ENCODE measurements at places on chromosomes 7 and 10. TPM values are rescaled to one million over a fixed set of nuclear protein-coding genes. Genes with fewer than 3 reads are reported as not detected.

DNA sequence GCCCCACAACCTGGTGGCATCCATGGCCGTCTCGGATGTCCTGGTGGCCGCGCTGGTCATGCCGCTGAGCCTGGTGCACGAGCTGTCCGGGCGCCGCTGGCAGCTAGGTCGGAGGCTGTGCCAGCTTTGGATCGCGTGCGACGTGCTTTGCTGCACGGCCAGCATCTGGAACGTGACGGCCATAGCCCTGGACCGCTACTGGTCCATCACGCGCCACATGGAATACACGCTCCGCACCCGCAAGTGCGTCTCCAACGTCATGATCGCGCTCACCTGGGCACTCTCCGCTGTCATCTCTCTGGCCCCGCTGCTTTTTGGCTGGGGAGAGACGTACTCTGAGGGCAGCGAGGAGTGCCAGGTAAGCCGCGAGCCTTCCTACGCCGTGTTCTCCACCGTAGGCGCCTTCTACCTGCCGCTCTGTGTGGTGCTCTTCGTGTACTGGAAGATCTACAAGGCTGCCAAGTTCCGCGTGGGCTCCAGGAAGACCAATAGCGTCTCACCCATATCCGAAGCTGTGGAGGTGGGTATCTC lies 1.1 kb downstream of the HTR5A start:
- DNase-seq, result no peak

DNA sequence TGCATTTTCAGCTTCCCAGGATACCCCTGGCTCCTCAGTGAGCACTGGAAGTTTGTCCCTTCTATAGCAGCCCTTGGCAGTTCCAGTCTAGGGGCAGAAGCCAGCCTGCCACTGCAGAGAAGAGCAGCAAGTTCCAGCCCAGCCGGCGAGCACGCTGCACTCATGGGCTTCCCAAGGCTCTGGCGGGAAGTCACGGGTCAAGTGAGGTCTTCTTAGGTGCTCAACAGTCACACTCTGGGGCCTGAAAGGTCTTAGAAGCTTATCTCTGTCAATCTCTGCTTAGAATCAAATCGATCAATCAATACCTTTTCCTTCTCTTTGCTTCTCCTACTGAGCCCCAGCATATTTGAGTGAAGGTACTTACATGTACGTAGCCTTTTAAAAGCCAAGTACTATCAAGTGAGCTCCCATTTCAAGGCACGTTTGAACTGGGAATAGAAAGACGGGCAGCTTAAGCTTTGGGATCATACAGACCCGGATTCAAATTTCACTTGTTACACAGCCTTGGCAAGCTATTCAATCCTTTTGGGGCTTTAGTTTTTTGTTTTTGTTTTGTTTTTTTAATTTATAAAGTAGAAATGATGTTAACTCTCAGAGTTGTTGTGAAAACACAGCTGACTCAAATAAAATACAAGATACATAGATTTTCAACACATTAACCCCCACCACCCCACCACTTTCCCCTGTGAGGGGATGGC lies 152.6 kb upstream of the KLF14 start:
- no peak for DNase-seq

DNA sequence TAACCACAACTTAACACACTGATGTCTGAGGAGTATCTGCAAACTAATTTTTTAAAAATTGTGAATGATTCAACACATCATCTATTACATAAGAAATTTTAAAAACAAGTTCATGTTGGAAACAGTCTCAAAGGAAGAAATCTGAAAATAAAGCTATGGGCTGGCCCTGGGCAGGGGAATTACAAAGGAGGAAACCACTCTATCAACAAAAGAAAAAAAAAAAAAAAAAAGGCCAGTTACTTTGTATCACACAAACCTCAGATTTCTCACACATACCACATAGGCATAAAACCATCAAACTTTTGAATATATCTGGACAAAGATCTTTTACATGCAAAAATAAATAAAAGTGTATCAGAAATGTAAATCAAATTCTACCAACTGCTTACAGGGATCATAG lies 20.8 kb downstream of the TIAL1 start:
- peak; percentile 21 for DNase-seq

Gene ACTL6B
- not detected for total RNA-seq

DNA sequence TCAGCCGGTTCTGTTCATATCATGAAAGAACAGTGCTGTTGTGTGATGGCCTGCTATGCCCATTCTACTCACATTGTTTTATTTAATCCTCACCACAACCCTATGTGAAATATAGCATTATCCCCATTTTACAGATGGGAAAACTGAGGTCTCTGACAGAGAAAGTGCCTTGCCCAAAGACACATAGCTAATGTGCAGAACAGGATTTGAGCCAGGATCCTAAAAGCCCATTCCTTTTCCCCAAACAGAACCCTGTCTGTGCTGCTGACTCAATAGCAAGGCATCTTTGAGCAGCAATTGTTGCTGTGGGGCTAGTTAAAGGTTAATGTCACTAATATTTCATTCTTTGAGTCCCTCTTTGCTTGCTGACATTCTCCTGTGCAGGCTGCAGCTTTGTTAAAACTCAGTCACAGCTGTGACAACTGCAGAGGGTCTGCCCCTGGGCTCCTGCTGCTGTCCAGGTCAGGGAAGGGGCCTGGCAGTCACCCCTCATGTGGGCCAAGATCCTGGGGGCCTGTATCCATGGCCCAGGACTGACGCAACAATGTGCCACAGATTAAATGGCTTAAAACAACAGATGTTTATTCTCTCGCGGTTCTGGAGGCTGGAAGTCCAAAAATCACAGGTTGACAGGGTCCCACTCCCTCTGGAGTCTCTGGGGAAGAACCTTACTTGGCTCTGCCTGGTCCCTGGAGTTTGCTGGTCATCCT lies 40.4 kb downstream of the AFAP1L2 start:
- no peak for DNase-seq

DNA sequence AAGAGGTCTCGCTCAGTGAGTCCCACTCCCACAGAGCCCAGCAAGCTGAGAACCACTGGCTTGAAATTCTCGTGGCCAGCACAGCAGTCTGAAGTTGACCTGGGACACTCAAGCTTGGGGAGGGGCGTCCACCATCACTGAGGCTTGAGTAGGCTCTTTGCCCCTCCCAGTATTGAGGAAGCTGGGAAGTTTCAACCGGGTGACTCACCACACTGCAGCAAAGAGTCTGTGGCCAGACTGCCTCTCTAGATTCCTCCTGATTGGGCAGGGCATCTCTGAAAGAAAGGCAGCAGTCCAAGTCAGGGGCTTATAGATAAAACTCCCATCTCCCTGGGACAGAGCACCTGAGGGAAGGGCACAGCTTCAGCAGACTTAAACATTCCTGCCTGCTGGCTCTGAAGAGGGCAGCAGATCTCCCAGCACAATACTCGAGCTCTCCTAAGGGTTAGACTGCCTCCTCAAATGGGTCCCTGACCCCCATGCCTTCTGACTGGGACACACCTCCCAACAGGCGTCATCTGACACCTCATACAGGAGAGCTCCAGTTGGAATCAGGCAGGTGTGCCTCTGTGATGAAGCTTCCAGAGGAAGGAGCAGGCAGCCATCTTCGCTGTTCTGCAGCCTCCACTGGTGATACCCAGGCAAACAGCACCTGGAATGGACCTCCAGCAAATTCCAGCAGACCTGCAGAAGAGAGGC lies 970.9 kb upstream of the LRRN3 start:
- no peak for DNase-seq

DNA sequence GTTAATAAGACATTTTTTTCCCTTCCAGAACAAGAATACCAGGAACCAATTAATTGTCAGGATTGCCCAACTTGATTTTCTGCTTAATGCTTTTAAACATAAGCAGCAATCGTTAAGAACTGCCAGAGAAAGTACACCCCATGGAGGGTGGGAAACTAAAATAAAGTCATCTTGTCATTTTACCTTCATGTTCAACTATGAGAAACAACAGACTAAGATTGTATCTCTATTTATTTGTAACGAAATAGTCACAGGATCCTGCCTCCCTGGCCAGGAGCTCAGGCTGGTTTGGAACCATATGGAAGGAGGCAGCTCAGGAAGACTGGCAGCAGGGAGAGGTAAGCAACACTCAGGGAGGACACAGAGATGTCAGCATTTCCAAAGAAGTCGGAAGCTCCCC lies 129.6 kb downstream of the TNS3 start:
- DNase-seq, result no peak

DNA sequence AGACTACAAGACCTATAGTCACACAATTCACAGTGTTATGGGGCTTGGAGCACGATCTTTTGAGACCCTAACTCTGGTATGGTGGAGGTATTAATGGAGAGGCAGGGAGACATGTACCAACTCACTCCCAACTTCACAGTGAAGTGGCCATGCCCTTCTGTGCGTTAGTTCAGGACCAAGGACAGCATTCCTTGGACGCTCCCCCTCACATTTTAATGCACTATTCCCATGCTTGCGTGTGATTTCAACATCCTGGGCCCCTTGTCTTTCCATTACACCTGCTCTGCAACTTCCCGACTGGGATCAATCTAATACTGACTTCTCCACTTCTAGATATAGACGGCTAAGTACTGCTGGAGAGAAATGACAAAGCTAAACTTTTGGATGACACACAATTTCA lies 72.7 kb downstream of the PLCE1 start:
- DNase-seq, result peak; percentile 46

DNA sequence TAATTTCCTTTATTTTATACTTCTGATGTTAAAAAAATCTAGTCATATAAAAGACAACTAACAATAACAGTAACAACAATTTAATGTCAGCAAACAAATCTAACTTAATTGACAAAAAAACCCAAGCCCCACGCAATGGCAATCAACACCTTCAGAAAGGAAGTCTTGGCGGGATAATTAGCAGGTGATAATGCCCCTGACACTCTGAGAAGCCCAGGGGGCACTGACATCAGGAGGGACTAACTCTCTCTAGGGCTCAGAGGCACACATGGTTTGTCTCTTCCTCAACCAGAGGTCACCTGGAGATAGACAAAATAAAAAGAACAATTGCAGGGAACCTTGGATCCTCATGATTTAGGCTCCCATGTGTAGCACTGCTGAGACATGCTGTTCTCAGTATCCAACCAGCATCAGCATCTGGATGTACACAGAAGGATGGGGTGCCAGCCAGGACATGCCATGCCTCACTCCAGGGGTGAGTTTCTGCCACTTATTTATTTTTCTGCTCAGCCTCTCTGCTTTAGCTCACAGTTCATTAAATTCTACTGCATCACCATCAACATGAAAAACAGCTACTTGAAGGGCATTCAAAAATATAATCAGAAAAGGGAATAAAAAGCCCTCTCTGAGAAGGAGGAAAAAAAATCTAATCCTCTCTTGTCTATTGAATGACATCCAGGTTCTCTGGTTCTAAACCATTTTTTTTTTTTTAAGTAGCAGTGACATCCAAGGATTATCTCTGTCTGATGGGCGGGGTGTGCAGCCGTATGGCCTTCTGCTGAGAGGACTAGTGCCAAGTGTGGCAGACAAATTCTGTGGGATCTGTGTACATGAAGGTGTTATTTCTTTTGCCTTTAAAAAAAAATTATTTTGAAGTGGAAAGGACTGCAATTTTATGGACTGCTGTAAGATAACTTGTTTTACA lies 96.3 kb downstream of the ATXN7L1 start:
- no peak for DNase-seq

Gene CAV1
- 1,079 TPM for total RNA-seq

DNA sequence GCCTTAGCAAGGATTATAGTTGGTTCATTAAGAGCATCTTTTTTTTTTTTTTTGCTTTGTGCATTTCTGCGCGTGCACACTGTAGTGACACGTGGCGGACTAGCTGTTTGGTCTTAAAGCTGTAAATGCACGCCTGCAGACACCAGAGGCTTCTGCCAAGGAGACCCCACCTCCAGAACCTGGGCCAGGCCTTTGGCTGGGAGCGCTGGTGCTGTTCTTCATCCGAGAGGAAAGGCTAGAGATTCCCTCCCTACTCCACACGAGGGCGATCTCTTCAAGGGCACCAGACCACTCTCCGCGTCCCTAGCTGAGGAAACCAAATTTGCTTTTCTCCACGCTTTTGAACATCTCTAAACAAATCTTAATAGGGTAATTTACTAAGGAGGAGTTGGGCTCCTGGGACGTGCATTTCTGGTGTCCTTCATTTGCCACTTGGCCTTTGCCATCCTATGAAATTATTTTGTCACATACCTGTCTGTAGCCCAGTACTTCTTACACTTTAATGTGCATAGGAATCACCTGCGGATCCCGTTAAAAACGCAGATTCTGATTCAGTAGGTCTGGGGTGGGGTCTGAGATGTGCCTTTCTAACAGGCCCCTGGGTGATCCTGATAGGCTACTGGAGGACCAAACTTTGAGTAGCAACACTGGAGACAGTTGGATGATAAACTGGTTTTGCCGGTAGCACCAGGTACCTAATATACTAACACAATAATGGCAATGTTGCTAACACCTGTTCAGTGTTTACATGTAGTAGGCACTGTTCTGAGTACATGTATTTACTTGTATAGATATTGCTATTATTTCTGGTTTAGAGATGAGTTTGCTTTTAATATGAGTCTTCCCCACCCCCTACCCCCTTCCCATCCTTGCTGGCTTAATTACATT lies 1.3 kb upstream of the SLC26A5 start:
- DNase-seq, result peak; percentile 72

GRCh38 chr7:87156709-87157108 lies 4.5 kb downstream of the DMTF1 start:
- DNase-seq, result no peak

DNA sequence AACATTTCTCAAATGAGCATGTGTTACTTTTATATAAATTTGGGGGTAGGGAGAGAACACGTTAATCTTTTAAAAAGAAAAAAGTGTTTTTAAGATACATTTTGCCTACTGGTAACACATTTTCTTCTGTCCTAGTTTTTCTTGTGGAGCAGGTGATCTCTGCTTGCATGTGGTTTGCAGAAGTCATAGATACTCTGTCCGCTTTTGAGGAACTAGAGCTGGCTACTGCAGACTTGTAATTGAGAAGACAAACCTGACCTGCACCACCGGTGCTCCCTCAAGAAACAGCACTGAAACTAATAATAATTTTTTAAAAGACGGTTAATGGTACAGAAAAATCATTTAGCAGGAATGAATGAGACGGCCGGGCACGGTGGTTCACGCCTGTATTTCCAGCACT lies 243.1 kb downstream of the KIAA1217 start:
- no peak for DNase-seq

DNA sequence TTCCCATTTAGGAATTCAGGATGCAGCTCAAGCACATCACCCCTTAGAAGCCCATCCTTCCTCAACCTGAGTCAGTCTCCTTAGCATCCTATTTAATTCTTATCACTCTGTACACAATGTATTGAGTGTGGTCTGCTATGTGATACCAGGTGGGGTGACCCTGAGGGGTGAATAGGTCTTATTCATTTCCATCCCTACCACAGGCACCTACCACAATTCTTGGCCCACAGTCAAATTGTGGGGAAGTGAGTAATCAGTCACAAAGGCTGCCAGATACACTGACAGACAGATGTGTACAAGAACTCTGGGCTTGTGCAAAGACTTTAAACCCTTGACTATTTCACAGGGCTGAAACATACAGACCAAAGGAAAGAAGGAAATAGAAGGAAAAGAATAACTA lies 560.5 kb downstream of the PARD3 start:
- DNase-seq, result peak; percentile 73
